ENCODE measurements at places on chromosomes 1 and 21.

DNA sequence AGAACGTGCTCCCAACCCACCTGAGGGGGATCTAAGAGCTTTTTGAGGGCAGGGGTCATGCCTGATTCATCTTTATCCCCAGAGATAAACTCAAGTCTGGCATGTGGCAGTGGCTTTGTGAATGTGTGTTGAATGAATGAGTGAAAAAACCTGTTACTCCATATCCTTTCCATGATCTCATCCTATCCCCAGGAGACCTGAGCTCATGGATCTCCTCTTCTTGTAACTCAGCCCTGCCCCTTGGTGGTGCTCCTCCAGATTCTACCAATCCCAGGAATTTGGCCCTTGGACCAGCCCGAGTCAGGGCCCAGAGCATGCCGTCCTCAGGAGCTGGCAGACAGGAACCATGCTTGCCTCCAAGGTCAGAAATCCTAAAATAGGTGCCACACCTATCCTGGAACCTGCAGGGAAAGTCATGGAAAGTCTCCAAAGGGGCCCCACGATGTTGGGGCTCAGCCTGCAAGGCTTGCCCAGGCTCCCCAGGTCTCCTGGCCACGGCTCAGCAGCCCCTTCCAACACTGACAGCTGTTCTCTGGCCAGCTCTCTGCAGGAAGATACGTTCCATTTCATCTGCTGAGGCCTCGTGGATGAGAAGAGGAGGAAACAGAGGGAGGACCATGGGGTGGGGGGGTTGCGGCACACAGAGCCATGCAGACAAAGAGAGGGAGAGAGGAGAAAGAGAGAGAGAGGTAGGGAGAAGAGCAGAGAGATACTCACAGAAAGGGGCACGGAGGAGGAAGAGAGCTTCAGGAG is 214.6 kb downstream of the TRABD2B start:
- DNase-seq: no peak

- DNase-seq: no peak
These were observed 10.0 kb downstream of the LRRC53 start for GRCh38 chr1:74502432-74502831.

GRCh38 chr1:94602316-94602715 is 60.8 kb upstream of the F3 start:
- no peak for DNase-seq

- DNase-seq: no peak
These were observed 77.3 kb upstream of the BCAR3 start for GRCh38 chr1:93758842-93759515.

DNA sequence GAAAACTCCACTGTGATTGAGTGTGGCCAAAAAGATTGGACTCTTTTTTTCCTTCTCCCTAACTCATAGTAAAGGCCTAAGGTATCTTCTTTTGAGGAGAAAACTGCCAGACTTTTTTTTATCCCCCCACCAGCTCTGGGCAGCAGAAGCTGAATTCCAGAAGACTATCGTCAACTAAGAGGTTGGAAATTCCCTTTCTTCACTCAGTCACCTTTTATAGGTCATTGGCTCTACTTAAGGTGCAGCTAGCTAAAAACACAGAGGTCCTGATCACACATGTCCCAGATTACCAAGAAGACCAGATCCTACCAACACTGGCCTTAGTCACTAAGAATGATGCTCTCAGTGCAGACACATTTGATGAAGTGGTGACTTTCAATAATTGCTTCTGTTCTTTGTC is 1441.2 kb downstream of the PLA2G4A start:
- DNase-seq: no peak

DNA sequence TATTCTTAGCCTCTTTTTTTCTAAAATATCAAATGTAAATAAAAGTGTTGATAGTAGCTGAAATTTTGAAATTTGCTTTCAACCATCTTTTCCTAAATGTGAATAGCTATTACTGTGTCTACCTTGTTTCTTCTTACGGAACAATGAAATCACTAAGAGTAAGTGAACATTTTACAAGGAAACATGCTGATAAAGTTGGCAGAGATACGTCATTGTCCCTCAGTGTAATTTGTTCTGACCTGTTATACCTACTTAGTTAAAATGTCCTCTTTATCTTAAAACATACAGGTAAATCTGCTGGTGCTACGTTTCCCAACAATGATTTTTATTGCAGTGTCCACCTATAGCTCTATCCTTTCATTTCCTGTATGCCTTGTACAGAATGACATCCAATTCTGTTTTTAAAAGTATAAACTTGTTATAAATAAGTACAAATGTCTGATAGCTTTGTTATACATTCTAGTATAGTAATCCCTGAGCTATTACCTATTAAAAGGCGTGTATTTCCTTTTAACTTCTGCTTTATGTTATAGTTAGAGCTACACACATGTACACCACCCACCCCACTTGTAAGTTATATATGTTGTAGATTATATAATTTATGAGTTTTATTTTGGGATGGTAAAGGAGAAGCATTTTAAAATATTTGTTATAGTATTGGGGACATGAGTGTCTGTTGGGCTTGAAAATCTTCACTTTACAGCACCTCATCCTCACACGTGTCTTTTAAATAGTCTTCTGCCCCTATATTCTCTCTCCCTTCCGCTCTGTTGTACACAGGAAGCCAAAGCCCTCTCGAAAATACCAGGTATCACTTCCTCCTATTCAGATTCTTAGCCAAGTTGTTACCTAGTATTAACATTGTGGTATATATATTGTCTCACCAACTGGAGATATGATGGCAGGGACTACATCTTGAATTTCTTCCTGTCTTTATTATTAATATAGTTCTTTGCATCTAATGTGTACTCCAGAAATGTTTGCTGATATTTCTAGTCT is 25.2 kb downstream of the LAMC1 start:
- DNase-seq: no peak

DNA sequence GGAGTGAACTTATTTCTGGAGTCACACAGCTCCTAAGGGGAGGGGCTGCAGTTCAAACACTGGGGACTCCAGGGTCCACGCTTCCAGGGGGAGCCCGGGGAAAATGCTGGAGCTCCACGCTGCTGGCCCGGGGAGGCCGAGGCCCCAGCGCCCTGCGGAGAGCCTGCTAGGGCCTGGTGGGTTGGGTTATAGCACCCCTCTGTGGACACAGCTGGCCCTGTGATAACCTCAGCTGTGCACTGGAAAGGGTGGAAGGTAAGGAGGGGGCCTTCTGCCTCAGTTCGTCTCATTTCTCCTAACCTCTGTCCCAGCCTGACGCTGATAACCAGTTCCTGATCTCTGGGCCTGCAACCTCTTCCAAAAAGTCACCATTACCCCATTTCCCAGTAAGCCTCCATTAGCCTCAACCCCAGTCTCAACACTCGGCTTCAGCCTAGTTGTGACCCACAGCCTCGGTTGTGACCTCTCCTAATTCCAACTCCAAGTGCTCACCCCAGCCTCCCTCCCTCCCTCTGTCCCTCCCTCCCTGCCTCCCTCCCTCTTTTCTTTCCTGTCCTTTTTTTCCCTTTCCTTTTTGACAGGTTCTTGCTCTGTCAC is 7.1 kb downstream of the NBL1 start:
- DNase-seq: peak; percentile 22

GRCh38 chr1:31397360-31398095 is 15.5 kb upstream of the SERINC2 start:
- no peak for DNase-seq

DNA sequence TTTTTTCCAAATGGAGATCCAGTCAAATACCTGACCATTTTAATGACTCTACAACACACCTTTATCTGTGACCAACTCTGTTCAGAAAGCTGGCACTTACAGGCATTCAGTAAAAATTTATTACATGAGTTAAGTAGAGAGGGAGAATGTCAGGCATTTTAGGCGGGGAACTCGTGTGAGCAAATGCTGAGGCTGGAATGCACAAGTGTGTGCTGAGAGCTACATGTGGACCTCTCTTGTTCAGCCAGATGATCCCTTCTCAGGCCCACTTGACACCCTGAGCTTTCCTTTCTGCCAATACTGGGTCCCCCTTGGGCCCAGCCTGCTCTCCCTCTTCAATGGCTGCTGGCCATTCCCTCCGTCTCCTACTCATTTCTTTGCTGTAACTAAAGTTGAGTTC is 11.7 kb downstream of the PPIH start:
- DNase-seq: no peak

- DNase-seq: peak; percentile 28
These were observed 342.7 kb upstream of the NR5A2 start for GRCh38 chr1:199684686-199685273.

DNA sequence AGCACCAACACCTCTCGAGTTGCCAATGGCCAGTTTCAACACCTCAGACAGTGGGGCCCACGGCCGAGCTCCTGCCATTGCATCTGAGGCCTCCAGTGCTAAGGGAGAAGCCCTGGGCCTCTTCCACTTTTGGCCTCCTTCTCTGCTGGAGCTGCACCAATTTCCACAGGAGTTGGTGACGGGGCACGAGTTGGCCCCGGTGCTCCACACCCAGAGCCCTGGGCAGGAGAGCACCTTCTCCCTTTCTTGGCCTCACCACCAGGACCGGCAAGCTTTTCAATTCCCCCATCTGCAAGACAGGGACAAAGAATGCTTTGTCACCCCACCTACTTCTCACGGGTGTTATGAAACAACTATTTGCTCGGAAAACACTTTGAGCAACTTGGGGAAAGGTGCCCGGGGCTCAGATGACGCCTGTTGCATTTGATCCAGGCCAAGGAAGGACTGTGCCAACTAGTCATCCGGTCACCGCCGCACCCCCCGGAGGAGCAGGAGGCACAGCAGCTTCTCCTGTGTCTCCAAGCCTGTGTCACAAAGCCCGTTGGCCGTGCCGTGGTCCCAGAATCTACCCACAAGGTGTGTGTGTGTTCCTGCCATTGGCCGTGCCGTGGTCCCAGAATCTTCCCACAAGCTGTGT is 55.2 kb downstream of the TOMM20 start:
- DNase-seq: no peak

DNA sequence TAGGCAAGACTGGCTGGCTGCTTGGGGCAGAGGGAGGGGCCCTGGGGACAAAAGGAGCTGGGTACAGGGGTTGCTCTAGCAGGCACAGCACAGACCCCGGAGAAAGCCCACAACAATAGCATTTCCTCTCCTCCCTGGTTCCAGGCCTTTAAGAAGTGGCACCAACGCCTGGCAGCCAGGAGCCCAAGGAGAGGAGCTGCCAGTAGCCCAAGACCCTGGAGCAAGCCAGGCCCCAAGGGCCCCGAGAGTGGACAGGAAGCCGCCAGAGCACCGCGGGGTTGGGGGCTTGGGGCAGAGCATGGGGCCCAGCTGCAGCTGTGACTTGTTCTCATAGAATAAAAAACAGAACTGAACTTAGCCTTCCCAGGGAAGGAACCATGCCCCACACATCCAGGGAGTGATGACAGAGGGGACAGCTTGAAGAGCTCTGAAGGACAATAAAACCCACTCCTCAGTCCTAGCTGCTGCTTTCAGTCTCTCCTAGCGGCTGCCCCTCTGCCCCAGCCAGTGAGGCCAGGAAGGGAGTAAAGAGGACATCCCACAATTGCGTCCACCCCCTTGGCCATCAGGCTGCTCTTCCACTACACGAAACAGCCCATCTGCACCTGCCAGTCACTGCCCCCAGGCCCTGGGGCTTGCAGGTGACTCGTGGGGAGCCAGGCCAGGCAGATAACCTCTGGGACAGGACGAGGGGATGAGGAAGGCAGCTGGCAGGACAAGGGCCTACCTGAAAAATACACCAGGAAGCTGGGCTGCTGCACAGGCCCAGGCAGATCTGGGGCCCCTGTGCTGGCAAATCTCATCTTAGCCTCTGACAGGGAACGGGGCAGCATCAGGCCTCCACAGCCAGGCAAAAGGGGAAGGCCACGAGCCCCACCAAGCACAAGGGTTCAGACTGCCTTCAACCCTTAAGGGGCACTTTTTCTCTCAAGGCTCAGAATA is 16.4 kb downstream of the MTHFR start:
- no peak for DNase-seq

DNA sequence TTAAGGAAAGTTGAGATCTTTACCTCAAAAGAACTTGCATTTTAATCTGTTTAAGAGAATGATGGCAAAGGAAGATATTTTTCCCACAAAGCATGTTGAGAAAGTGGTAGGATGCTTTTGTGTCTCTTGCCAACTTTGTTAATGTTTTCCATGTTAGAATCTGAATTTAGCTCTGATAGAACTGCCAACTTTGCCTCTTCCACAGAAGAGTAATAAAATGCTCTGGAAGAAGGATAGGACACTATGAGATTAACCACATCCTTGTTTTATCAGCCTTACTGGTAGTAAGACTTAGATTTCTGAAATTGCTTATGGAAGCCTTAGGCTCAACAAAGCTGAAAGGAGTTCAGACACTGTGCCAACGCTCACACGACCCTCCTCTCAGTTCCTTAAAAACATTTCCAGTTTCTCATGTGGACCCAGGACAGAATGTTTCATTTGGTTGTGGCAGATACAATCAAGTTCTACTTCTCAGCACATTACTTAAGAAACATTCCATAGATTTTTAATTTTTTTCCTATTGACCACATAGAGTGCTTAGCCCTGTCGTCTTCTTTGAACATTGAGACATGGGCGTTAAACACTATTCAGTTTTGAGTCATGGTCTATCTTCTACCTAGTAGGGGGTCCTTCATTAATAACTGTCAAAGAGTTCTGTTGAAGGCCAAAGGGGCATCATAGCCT is 59.0 kb downstream of the MTR start:
- DNase-seq: no peak

DNA sequence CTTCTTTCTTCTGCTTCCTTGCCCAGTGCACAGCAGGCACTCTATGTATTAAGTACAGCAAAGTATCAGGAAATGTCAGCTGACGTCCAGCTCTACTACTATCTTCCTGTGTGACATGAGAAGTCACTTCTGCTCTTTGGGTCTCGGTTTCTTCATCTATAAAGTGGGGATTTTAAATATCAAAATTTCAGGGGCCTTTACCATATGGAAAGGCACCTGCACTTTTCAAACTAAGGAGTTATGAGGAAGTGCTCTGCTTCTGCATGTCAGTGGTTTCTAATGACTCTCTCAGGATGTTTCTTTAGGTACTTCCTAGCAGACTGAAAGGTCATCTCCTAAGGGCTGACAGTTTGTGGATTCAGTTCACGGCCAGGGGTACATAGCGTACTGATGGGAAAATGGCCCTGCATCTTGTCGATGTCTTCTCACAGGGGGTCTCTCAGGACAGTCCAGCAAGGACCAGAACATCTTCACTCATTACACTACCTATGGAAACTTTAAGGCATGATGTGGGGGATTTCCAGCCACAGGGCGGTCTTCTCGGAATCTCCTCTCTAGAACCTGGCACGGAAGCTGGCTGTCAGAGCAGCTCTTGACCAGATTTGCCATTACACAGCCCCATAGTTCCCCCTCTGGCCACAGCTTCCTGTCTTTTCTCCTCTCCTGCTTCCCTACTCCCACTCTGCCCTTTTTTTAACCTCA is 42.0 kb upstream of the MTF1 start:
- no peak for DNase-seq

- DNase-seq: no peak
These were observed 372.6 kb downstream of the RPS6KC1 start for GRCh38 chr1:213423605-213424004.

- DNase-seq: no peak
These were observed 2.4 kb upstream of the IBA57 start for GRCh38 chr1:228163007-228163753.

GRCh38 chr1:229848752-229849677 is 218.0 kb upstream of the GALNT2 start:
- no peak for DNase-seq

- no peak for DNase-seq
These were observed 21.9 kb downstream of the MFAP2 start for GRCh38 chr1:16958475-16958874.

- DNase-seq: no peak
These were observed 10.1 kb downstream of the GPATCH2 start for GRCh38 chr1:217620814-217621213.
